Muscle of leg (tissue), 16 donors: ENCODE measurements at places on chromosomes 7 and 10. TPM values are rescaled to one million over a fixed set of nuclear protein-coding genes. Genes with fewer than 3 reads are reported as not detected.

DNA sequence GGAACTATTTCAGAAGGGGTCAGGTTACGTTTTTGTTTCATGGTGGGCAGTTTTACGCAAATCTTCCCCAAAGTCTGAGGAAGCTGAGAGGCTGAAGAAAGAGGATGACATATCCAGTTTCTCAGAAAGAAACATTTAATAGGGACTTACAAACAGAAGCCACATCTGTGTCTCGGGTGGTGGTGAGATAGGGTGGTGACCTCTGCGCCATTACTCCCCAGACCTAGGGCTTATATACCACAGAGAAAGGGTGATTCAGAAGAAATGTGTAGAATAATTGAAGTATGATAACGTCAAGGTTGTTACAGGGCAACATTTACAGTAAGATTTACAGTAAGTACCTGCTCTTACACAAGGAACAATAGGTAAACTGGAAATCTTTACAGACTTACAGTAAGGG lies 43.0 kb upstream of the RELN start:
- H3K27ac ChIP-seq: no peak overlapping the region
- no peaks in the 10 kb centered on the region for H3K27me3 ChIP-seq
- H3K4me1 ChIP-seq: no peaks in the 10 kb centered on the region
- no peak for DNase-seq

- DNase-seq: no peak
- H3K27ac ChIP-seq: no peak overlapping the region
- H3K4me1 ChIP-seq: no peaks in the 10 kb centered on the region
These were observed 190.1 kb upstream of the SLC26A5 start for GRCh38 chr7:103636153-103636552.

DNA sequence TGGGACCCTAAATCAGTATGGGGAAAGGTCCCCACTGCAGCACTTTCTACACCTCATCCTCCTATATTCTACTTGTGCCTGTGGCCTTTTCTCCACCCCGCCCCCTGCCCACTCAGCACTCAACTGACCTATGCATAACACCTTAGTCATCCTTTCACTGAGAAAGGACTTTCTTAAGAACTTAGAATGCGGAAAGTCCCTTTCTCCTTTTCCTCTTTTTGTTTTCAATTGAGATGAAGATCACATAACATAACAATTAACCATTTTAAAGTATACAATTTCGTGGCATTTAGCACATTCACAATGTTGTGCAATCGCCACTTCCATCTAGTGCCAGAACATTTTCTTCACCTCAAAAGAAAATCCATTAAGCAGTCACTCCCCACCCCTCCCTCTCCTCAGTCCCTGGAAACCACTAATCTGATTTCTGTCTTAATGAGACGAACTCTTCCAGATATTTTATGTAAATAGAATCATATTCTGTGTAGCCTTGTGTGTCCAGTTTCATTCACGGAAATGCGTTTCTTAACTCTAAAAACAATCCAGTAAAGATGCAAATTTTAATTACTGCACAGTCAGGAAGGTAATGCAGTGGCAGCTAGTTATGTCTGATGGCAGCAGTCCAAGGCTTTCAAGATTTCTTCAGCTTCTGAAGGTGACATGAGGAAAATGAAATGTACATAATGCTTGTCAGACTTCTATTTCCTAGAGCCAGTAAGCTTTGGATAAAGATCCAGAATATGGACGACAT lies 41.7 kb downstream of the FAS start:
- no peak overlapping the region for H3K27ac ChIP-seq
- no peaks in the 10 kb centered on the region for H3K4me1 ChIP-seq
- H3K36me3 ChIP-seq: no peaks in the 10 kb centered on the region
- H3K27me3 ChIP-seq: no peaks in the 10 kb centered on the region
- no peak overlapping the region for H3K4me3 ChIP-seq
- no peak for DNase-seq

DNA sequence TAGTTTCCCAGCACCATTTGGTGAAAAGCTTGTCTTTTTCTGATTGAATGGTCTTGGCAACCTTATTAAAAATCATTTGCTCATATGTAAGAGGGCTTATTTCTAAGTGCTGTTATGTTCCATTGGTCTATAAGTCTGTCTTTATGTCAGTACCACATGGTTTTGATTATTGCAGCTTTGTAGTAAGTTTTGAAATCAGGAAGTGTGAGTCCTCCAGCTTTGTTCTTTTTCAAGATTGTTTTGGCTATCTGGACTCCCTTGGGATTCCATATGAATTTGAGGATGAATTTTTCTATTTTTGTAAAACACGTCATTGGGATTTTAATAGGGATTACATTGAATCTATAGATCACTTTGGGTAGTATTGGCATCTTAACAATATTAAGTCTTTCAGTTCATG lies 5.4 kb downstream of the KIF11 start:
- H3K36me3 ChIP-seq: no peaks in the 10 kb centered on the region
- H3K4me3 ChIP-seq: no peak overlapping the region
- no peaks in the 10 kb centered on the region for H3K4me1 ChIP-seq
- no peaks in the 10 kb centered on the region for H3K27me3 ChIP-seq

DNA sequence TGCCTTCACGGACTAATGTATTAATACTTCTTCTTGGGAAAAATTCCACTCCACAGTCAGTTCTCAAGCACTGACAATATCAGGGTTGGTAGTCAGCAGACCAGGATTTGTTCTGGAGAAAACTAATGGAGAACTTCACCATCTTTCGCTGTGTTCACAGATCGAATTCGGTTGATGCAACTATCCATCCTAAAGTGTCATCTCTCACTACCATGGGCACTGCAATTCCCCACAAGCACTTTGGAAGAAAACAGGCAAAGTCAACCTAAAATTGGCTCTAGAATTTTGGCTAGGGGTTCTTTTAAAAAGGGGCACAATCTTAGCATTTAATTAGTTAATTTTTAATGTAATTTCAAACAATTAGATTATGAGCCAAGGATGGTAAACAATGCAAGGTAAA lies 164.4 kb downstream of the HGF start:
- H3K4me1 ChIP-seq: no peaks in the 10 kb centered on the region
- no peak overlapping the region for H3K4me3 ChIP-seq
- DNase-seq: no peak
- H3K27me3 ChIP-seq: no peaks in the 10 kb centered on the region
- no peak overlapping the region for H3K27ac ChIP-seq

DNA sequence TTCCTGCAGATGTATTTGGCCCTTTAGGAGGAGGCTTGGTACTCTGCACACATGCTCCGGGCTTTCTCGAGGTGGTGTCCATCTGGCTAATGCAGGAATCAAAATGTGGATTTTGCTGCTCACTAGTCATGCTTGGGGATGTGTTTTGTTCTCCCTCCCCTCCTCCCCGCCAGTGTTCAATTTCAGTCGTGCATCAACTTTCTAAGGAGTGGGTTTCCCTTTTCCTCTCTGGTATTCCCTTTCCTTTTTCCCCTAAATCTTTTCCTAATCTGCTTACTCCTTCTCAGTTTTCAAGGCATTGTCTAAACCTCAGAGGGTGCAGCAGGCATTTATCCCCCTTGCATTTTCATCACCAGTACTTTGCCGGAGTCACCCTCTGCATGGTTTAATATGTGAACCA lies 201.8 kb downstream of the CCDC3 start:
- no peak overlapping the region for H3K4me3 ChIP-seq
- DNase-seq: no peak
- H3K36me3 ChIP-seq: no peaks in the 10 kb centered on the region
- no peaks in the 10 kb centered on the region for H3K27me3 ChIP-seq

DNA sequence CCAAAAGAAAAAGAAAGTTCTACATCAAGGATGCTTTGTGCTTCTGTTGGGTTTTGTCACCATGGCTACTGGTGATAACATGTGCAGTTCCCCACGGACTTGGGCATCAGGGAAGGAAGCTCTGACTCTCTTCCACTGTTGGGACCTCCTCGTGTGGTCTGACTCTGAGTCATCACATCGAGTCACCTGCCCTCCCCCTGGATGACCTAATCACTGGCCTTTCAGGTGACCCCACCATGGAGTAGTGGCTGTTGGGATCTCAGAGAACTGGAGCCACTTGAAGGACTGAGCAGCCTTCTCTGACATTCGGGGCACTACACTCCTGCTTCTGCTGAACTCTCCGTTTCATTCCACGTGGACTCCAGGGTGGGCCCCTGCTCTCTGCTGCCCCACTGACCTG lies 60.8 kb upstream of the DOCK1 start:
- H3K27ac ChIP-seq: no peak overlapping the region
- no peak overlapping the region for H3K4me3 ChIP-seq
- H3K36me3 ChIP-seq: no peaks in the 10 kb centered on the region
- DNase-seq: no peak
- H3K27me3 ChIP-seq: no peaks in the 10 kb centered on the region
- no peaks in the 10 kb centered on the region for H3K4me1 ChIP-seq

Gene SMC3
- total RNA-seq: 32.5 TPM

Gene NME8
- total RNA-seq: 0.22 TPM

Gene LUC7L2
- total RNA-seq: 28.5 TPM
